ENCODE measurements at places on chromosomes 2 and 18. TPM values are rescaled to one million over a fixed set of nuclear protein-coding genes. Genes with fewer than 3 reads are reported as not detected.

Gene BIRC6
- 36.6 TPM for total RNA-seq

Gene ITM2C
- total RNA-seq: 311 TPM

Gene BUB1
- 31.0 TPM for total RNA-seq

Gene GNAL
- 1.8 TPM for total RNA-seq

Gene GPBAR1
- total RNA-seq: 0.26 TPM

Gene TRIM43
- not detected for total RNA-seq

Gene CHRND
- total RNA-seq: not detected

Gene RFTN2
- total RNA-seq: 4.5 TPM

Gene FOXI3
- total RNA-seq: not detected

Gene WNT6
- total RNA-seq: not detected

Gene MC4R
- total RNA-seq: not detected

Gene NYAP2
- under 0.01 TPM for total RNA-seq

Gene CLK1
- total RNA-seq: 13.8 TPM

Gene SIGLEC15
- 1.0 TPM for total RNA-seq

Gene OST4
- 815 TPM for total RNA-seq

Gene COL4A4
- 0.91 TPM for total RNA-seq

Gene ZEB2
- 112 TPM for total RNA-seq

Gene TMEM247
- not detected for total RNA-seq

Gene KCNK3
- 3.9 TPM for total RNA-seq

Gene KCNG2
- 4.7 TPM for total RNA-seq

Gene ATP9B
- 28.2 TPM for total RNA-seq
